Substantia nigra (tissue), 51 donors: ENCODE measurements at places on chromosomes 3 and 15.

DNA sequence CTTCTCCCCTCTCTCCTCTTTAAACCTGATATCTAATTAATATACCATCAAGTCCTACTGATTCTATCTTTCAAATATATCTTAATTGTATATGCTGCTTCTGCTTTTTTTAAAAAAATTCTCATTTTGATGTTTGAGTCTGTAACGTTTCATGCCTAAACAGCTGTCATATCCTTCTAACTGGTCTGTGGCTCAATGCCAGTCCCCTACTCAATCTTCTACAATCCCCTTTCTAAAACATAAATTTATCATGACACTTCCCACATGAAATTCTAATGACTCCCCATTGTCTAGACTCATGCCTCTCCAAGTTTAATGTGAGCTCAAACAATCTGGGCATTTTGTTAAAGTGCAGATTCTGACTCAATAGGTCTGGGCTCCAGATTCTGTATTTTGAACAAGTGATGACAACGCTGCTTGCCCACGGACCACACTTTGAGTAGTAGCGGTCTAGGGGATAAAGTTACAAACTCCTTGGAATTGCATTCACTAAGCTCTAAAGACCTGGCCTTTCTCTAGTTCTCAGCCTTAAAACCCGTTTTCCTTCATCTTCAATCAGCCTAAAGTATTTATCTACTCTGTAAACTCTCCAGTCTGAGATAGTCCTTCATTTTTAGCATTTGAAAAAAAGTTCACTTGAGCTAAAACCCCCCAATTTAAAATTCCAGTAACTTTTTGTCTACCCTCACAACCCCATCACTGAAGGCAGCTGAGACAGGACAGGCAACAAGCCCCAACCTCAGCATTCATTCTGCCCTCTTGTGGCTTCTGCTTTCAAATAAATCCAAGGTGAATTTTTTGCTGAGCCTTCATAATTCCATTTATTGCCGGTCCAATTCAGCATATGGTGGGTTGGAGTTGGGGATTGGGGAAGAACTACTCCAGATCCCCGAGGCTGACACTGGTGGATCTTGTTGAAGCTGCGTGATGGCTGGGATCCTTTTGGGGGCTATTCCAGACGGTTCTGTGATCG, 88.1 kb upstream of the THRB start:
- DNase-seq, result no peak

DNA sequence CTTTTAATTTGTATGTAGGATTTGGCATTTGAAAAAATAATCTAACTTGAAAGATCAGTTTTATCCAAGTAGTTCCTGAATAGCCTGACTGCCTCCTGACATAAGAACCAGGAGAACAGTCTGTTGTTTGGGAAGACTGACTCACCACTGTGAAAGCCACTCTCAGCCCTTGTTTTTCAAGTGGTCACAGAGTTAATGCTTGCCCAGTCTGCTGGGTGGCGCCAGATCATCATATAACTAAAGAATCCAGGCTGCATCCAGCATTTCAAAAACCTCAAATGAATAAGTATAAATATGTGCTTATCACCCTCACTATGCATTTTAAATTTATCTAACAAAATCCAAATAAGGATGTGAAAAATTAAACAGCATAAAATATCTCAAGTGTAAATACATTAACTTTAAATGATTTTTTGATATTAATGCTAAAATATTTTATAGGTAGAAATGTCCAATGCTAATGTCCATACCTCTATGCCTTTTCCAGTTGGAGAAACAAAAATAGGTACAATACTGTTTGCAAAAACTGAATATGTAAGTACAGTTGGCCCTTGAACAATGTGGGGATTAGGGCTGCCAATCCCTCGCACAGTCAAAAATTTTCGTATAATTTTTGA, 26.9 kb upstream of the ZBBX start:
- no peak for DNase-seq

GRCh38 chr15:73225358-73226015, 143.3 kb downstream of the HCN4 start:
- DNase-seq, result no peak

GRCh38 chr15:73564255-73564654, 68.9 kb downstream of the NPTN start:
- no peak for DNase-seq

DNA sequence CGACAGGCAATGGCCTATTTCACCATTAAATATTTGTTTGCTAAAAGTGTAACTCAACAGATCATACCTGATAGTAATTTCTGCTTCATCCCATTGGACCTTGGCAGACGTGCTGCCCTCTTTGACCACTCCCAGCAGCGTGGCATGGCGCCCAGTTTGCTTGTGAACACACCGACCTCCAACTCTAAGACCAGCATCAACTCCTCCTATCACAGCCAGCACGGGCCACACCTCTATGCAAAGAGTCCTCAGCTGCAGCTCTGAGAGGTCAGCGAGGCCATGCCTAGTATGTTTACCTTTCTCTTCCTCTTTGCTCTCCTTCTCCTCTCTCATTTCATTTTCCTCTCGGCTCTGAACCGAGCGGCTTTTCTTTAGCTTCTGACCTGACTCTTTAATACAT, 80.6 kb downstream of the FBXL22 start:
- peak; percentile 41 for DNase-seq

GRCh38 chr3:101158374-101158773, 162.0 kb downstream of the IMPG2 start:
- DNase-seq, result no peak
